ENCODE measurements at places on chromosomes 3 and 15. TPM values are rescaled to one million over a fixed set of nuclear protein-coding genes. Genes with fewer than 3 reads are reported as not detected.

DNA sequence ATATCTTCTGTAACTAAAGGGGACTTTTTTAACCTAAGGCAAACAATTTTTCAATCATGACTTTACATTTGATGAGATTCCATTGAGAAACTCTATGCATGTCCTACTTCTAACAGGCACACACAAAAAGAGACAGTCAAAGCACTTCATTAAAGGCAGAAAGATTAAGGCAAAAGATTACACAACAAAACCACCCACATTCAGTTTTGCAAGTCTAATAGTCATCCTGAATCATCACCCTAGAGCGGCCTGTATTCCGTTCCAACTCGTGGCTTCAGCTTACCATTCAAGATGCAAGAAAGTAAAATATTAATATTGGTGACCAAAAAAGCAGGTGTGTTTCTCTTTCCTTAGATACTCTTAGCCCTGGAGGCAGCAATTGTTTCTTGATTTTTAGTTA, 205.9 kb downstream of the P3H2 start:
- ATAC-seq = no peak

DNA sequence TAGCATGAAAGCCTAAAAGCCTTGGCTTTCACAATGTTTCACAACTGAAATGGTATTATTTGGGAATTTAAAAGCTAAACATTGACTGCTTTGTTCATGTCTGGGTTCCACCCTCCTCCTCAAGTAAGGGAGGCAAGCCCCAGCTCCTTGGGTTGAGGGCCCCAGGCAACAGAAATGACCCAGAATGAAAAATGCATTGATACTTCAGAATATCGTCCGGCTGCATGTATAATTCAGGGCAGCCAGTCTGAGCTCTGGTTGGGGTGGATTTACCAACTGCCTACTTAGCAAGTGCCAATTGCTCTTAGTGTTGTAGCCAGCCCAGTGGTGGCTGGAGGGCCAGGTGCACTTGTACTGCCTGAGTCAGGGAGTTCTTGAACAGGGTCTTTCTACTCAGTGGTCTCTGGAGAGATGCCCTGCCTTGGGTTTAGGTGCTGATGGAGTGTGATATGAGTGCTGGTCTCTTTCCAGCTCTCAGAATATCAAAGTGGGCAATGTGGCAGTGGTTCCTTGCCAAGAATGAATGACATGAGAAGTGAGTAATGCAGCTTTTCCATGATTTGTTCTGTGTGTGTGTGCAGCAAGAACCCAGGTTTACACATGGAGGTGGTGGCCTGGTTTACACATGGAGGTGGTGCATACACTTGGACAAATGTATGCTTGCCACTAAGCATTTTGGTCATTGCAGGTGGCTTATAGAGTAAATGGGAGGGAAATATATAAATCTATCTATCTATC, 40.9 kb upstream of the ADAMTSL3 start:
- no peak for ATAC-seq

GRCh38 chr15:36373550-36373949, 205.9 kb upstream of the CDIN1 start:
- ATAC-seq = no peak

- no peak for ATAC-seq
Observed at GRCh38 chr15:71971905-71972304, 146.0 kb downstream of the MYO9A start.

- no peak for ATAC-seq
Observed at GRCh38 chr3:171614318-171614921, 154.2 kb upstream of the TNIK start.

DNA sequence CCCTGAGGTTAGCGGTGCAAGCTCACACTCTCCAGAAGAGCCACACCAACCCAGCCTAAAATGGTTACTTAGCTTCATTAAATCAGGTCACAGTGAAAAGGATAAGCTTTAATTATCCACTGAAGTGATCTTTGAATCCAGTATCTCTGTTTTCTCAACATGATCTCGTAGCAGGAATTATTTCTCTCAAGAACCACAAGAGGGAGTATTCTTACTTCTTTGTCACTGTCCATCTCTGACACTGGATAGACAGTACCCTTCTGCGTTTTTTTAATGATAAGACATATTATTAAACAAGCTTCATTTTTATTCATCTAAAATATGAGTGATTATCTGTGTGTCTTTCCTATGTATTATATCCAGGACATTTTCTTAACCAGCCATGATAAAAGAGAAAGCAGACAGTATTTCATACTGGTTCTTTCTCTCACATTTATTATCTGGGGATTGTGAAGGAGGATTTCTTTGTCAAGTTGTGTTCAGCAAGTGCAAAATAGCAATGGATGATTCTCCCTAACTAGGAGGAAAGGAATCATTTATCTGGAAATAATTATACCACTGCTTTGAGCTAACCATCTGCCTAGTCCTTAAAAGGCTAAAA, 105.4 kb upstream of the CCDC54 start:
- ATAC-seq = peak; percentile 76

DNA sequence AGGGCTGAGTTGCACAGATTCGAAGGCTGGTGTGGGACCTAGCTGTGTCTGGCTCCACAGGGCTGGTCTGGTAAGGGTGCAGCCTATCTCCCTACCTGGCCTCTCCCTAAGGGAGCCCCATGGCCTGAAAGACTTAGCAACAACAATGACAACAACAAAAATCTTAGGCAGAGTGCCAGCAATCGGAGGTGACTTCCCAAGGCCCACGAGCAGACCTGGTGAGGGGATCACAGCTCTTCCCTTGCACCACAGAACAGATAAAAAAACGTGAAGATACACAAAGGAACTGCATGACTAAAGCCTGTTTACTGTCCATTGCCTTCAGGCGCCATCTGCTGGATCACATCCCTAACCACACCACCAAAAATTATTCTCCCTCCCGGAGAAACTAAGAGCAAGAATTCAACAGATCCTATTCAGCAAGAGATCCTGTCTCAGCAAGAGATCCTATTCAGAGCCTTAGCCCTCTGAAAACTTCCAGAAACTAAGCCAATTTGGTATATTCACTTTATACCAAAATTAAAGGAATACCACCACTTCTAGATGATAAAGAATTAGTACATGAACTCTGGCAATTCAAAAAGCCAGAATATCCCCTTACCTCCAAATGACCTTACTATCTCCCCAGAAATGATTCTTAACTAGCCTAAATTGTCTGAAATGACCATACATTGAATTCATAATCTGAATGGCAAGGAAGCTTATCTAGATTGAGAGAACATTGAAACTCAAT, 24.1 kb upstream of the OR5K4 start:
- ATAC-seq = peak; percentile 87

- no peak for ATAC-seq
Observed at GRCh38 chr3:52110502-52110901, 43.7 kb downstream of the POC1A start.

DNA sequence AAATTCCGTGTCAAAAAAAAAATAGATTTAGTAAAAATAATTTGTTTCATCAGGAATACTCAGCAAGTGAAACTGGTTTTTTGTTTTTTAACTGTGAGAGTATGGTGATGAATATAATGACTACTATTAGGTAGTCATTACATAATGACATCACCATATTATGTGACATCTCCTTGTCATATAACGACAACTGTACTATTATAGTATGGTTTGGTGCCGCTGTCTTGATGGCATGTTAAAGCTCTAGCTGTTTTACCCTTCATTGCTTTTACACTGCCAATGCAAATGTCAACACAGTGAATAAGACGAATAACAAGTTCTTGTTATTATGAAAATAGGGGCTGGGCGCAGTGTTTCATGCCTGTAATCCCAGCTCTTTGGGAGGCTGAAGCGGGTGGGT, 45.6 kb upstream of the FAH start:
- peak; percentile 57 for ATAC-seq

DNA sequence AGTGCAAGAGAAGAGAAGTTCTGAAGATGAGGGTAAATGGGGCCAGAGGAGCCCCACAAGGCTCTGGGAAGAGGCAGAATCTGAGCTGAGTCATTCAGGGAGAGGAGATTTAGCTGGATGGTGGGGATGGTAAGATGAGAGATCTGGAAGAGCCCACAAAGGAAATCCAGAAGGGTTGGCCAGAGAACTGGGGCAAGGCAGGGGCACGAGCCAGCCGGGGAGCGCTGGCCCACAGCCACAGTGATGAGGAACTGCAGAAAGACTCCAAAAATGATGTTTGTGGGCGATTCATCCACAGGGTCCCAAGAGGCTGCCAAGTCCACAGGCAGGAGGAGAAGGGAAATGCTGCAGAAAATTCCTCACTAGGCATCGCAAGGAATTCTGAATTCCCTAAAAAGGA, 75.9 kb upstream of the ATP2B2 start:
- no peak for ATAC-seq

DNA sequence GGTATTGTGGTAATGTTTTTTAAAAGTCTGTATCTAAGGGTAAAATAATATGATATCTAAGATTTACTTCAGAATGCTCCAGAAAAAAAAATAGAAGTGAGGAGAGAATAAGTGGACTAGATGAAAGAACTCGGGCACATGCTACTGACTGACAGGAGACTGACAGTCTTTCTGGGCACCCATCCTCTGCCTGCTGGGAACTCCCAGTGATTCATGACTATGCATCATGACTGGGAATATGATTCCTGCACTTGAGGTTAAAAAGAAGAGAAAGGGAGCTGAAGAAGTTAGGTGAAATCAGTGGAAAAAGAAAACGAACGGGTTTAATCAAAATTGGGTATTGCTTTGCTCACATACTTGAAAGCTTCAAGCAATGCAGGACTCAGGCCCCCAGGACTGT, 35.7 kb upstream of the SPSB4 start:
- ATAC-seq = no peak

The FES gene
- 0.78 TPM for total RNA-seq

The TMEM89 gene
- total RNA-seq = not detected

The CHRFAM7A gene
- 3.3 TPM for total RNA-seq

The MLF1 gene
- 32.3 TPM for total RNA-seq

The ASB14 gene
- total RNA-seq = 0.78 TPM

The EXD1 gene
- total RNA-seq = not detected

The DNAJC19 gene
- 43.0 TPM for total RNA-seq

All from motor neuron (in vitro differentiated cells).